Brain pericyte (primary cell): ENCODE measurements at places on chromosomes 4 and X.

DNA sequence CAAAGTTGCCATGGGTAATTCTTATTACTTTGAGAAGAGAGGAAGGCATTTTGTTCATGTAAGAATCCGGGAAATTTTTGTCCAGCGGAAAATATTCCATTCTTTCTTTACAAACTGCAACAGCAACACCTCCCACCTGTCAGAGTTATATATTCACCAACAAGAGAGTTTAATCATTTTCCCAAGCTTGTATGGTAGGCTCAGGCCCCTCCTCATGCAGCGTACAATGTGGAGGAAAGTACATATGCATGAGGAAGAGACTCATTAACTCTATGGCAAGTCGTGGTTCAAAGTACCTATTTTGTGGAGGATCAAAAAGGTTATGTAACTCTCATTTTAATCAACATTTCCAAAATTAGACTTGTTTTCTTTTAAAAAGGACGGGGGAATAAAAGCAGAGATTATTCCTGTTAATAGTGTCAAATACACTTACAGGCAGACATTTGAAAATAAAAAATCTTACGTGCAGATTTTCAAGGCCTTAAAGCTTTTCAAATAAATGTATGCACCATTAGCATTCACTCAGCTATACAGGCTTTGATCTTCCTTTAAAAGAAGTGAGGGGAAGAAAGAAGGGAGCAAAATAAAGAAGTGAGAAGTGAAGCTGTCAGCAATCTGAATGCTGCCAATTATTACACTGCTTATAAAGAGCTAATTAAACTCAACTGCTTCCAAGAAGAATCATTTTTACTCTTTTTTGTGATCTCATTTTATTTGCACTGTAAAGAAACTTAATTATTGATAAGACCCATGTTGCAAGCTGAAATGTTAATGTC lies 204.8 kb downstream of the FAT4 start:
- no peak for DNase-seq

- DNase-seq: no peak
Observed at GRCh38 chr4:65096630-65097029, 573.7 kb downstream of the EPHA5 start.

- DNase-seq: no peak
Observed at GRCh38 chr4:88240297-88240714, 44.1 kb downstream of the PPM1K start.

- no peak for DNase-seq
Observed at GRCh38 chrX:42955349-42955748, 177.4 kb upstream of the PPP1R2C start.

GRCh38 chr4:156933633-156934258 lies 37.9 kb downstream of the PDGFC start:
- no peak for DNase-seq

GRCh38 chr4:110062166-110062565 lies 136.2 kb downstream of the ELOVL6 start:
- no peak for DNase-seq

DNA sequence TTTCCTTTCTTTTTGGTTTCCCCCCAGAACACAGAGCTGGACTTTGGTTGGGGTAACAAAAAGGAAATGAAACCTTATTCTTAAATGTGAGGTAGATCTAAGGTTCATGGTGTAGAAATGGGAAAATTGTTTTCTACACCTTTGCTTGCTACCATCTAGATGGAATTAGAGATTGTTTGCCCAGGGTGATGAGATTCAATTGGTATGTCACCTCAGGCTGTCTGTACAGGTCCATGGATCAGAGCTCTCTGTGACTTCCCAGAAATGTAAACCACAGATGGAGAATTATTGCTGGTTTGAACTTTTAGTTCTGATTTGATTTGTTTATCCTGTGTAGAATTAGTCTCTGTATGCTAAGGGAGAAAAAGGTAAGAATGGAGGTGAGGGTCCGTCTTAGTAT lies 146.7 kb downstream of the PCDH7 start:
- no peak for DNase-seq
